ENCODE measurements at places on chromosomes 2 and 18.

- DNase-seq: no peak
These were observed 44.9 kb upstream of the TBC1D8 start for GRCh38 chr2:101195871-101196661.

DNA sequence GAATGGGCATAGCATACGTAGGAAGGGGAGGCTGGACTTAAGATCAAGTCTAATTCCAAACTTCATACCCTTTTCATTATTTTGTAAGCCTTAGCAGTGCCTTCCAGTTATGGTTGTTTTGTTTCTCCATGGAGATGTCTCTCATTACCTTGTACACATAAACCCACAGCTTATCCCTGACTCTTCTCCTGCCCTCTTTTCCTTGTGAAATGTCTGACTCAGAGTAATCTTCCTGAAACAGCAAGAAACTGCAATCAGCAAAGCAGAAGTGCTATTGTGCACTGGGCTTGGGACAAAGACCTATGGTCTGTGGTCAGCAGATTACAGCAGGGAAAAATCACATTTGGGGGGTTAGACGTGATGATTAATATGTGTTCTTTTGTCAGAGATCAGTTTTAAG is 176.7 kb downstream of the IKZF2 start:
- DNase-seq: no peak

DNA sequence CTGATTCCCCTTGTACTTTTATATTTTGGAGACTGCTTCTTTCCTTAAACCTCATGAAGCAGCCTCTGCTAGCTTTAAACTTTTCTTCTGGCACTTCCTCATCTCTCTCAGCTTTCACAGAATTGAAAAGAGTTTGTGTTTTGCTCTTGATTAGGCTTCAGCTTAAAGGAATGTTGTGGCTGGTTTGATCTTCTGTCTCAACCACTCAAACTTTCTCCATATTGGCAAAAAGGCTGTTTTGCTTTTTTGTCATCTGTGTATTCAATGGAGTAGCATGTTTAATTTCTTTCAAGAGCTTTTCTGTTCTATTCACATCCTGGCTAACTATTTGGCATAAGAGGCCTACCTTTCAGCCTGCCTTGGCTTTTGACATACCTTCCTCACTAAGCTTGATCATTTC is 36.3 kb upstream of the MSTN start:
- DNase-seq: no peak

GRCh38 chr2:112629224-112629623 is 16.5 kb upstream of the SLC20A1 start:
- DNase-seq: no peak

DNA sequence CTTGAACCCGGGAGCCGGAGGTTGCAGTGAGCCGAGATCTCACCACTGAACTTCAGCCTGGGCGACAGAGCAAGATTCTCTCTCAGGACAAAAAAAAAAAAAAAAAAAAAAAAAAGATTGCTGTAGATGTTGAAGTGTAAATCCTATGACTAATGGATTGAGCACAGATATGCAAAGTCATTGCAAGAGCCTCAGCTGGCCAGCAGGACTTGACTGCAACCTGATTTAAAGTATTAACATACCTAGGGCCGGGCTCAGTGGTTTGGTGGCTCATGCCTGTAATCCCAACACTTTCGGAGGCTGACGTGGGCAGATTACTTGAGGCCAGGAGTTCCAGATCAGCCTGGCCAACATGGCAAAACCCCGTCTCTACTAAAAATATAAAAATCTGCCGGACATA is 103.4 kb upstream of the MSH2 start:
- DNase-seq: no peak

DNA sequence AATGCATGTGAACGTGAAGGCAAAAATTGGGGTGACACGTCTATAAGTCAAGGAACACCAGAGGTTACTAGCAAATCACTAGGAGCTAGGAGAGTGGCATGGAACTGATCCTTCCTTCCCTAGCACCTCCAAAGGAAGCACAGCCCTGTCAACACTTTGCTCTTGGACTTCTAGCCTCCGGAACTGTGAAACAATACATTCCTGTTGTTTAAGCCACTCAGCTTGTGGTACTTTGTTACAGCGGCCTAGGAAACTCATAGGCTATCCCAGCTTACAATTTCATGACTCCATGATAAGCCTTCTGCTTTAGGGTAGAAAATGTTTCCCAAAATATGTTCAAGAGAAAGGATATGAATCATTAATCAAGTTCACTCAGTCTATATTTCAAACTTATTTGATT is 798.1 kb downstream of the DCDC2C start:
- DNase-seq: no peak

GRCh38 chr2:73970141-73970803 is 14.4 kb upstream of the TET3 start:
- DNase-seq: no peak

DNA sequence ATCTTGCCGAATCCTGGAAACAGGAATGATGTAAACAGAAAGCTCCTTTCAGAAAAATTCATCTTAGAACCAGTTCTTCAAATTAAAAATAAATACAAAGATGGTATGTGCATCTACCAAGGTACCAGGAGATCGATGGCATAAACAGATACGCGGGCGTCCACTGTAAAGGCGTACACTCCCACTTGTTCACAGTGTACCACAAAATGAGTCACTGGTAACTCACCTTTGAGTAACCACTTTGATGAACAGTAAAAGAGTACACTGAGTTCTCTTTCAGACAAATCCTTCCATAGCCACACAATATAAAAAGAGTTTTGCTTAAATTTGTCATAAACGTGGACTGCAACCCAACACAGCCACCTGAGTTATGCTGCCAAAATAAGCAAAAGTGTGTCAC is 128.3 kb downstream of the DNER start:
- no peak for DNase-seq
